Right hindlimb (tissue), 1 donor: ENCODE measurements at places on chromosomes 12 and 14.

DNA sequence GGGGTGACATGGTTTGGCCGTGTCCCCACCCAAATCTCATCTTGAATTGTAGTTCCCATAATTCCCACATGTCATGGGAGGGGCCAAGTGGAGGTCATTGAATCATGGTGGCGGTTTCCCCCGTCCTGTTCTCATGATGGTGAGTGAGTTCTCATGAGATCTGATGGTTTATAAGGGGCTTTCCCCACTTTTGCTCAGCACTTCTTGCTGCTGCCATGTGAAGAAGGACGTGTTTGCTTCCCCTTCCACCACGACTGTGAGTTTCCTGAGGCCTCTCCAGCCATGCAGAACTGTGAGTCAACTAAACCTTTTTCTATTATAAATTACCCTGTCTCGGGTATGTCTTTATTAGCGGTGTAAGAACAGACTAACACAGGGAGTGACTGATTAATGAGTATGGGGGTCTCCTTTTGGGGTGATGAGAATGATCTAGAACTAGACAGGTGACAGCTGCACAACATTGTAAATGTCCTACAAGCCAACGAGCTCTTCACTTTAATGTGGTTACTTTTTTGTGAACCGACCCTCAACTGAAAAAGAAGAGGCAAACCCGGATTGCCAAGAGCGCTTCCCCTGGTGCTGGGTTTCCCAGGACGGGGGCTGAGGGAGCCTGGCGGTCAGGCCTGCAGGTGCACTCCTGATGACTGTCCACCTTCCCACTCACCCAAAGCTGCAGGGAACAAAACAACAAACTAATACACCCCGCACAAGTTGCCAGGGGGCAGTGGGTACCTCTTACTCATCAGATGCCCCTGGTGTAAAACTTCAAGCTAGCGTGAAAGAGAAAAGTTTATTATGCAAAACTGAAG, 90.1 kb downstream of the NCOR2 start:
- no peak for DNase-seq

DNA sequence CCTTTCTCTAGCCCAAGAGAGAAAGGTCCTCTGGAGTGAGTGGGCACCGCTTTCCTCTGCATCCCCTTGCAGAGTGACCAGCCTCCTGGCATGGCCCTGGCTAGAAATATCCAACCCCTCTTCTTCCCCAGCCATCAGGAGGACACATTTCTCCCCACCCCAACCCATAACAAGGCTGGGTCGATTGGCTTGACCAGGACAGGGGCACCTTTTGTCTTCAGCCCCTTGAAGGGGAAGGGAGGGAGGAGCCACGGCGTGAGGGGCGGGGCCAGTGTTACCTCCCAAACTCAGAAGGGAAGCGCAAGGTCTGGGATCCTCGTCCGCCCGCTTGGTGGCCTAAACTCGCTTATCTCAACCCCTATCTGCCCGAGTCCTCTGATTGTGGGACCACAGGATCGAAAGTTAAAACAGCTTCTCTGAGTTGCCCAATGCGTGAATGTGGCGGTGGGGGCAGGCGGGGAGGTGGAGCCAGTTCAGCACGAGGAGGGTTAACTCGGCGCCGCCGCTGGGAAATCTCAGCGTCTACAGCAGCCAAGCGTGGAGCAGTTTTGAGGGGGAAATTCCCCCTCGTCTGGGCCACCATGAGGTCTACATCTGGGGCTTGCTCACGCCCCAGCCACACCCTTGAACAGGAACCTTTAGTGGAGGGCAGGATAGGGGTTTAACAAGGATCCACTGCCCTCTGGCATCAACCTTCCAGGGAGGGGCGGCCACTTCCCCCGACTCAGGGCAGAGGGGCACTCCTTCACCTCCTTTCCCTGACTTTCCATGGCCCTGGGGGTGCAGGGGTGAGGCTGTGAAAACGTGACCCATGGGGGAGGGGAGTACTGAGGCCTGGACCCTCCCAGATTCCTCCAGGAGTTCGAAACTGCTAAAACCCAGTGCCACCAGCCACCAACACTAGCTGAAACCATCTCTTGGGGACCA, 795 bp downstream of the STAT6 start:
- peak; percentile 66 for DNase-seq

- no peak for DNase-seq
These were observed 1772.0 kb upstream of the FLRT2 start for GRCh38 chr14:83757916-83758315.

- DNase-seq, result no peak
These were observed 46.8 kb downstream of the GALNT4 start for GRCh38 chr12:89477633-89478279.

DNA sequence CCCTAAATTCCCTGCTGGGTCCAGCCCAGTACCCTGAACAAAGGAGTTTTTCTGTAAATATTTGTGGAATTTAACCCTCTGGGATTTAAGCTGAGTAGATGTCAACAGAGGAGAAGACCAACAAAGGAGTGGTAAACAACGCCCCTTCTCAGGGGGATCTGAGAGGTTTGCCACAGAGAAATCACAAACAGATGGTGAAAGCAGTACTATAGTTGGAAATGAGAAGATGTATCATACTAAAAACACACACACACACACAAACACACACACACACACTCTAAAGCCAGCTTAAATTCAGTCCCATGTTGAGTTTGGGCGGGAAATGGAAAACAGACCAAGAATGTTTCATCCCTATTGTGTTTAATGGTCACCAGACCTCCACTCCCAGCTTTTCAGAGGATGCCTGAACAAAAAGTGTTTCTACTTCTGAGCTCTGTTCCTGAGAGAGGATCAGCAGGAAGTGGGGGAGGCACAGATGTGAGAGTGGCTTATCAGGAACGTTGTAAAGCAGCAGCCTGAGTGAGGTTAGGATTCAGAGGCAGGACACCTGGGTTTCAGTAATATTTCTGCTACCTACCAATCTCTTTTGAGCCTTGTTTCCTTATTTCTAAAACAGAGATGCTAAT, 3.2 kb downstream of the BIN2 start:
- peak; percentile 32 for DNase-seq

DNA sequence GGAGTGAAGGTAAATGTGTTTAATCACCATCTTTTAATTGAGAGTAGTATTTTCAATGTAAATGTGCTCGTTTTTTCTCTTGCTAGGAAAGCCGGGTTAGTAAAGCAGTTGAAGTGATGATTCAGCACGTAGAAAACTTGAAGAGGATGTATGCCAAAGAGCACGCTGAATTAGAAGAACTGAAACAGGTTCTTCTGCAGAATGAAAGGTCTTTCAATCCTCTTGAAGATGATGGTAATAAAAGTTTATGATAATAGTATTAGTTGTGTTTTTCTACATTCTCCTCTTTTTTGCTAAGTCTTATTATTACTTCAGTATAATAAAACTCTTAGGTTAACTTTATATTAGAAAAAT, 93.9 kb downstream of the DNAI7 start:
- DNase-seq, result no peak

DNA sequence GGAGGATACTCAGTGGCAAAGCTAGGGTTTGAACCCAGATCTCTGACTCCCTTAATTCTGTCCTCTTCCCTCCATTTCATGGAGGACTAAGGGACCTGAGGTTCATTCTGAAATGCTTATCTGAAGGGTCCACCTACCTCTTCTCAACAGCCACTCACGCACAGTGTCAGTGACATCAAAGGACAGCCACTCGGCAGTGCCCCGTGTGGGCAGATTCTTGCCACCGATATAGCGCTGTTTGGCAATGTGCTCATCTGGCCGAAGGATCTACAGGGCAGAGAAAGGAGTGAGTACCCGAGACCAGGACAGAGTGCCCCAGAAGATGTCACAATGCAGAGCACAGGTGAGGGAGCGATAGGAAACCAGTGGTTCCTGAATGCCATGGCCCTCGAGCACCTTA, 10.8 kb downstream of the TGFB3 start:
- DNase-seq, result no peak

GRCh38 chr12:31117203-31118011, 43.7 kb downstream of the DDX11 start:
- DNase-seq, result no peak

GRCh38 chr14:71720978-71721624, 211.1 kb upstream of the RGS6 start:
- peak; percentile 46 for DNase-seq

DNA sequence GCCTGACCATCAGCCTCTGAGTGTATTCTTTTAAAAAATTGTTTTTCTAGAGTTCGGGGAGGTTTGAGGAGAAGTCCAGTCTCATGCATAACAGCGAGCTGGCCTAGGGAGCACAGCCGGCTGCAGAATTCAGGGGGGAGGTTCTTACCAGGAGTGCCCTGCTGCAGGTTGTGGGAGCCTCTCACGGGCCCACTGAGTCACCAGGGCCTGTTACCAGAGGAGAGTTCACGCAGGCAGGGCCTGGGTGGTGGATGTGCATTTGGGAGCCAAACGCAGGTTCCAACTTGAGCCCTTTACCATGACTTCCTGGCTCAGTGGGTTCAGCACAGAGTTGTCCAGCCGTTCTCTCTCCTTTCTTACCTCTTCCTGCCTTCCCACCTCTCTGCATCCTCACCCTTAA, 14.4 kb downstream of the CD9 start:
- DNase-seq, result no peak

- no peak for DNase-seq
These were observed 48.1 kb downstream of the DAD1 start for GRCh38 chr14:22540811-22541360.

GRCh38 chr14:51879170-51879569, 18.8 kb downstream of the GNG2 start:
- DNase-seq, result no peak

GRCh38 chr12:49264466-49264872, 413 bp upstream of the TUBA1C start:
- no peak for DNase-seq

GRCh38 chr14:54344445-54344844, 52.4 kb upstream of the CDKN3 start:
- no peak for DNase-seq

DNA sequence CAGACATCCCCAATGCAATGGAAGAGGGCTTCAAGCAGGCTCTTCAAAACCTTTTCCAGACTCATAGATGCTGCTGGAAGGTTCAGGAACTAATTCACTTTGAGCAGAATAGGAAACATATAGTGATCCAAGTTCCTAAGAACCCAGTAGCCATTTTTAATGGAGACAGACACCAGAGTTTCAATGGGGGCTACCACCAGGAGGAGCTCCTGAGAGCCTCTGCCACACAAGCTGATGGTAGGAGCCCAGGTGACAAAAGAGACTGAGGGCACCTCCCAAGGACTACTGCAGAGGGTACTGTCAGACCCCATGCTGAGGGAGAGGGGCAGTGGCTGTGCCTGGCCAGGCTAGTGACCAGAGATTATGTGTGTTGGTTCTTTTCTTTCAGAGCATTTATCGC, 45.9 kb downstream of the IFNG start:
- DNase-seq, result no peak

GRCh38 chr12:59603754-59604153, 7.9 kb downstream of the SLC16A7 start:
- DNase-seq, result no peak

GRCh38 chr14:29587761-29588470, 339.7 kb downstream of the PRKD1 start:
- DNase-seq, result no peak

DNA sequence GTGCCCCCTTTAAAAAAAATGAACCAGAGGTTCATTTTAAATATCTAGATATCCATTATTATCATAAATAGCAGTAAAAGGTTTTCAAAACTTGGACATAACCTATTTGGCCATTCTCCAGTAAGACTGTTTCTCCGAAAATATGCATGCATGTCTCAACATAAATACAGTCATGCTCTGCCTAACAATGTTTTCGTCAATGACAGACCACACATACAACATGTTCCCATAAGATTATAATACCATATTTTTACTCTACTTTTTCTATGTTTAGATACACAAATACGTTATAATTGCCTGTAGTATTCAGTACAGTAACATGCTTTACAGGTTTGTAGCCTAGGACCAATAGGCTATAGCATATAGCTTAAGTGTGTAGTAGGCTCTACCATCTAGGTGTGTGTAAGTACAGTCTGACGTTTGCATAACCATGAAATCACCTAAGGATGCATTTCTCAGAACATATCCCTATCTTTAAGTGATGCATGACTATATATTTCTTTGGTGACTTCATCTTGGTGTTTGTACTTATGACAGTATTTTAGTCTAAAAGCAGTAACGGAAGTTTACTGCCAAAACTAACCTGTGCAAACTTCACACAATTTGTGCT, 3.2 kb downstream of the TMEM19 start:
- DNase-seq, result no peak

DNA sequence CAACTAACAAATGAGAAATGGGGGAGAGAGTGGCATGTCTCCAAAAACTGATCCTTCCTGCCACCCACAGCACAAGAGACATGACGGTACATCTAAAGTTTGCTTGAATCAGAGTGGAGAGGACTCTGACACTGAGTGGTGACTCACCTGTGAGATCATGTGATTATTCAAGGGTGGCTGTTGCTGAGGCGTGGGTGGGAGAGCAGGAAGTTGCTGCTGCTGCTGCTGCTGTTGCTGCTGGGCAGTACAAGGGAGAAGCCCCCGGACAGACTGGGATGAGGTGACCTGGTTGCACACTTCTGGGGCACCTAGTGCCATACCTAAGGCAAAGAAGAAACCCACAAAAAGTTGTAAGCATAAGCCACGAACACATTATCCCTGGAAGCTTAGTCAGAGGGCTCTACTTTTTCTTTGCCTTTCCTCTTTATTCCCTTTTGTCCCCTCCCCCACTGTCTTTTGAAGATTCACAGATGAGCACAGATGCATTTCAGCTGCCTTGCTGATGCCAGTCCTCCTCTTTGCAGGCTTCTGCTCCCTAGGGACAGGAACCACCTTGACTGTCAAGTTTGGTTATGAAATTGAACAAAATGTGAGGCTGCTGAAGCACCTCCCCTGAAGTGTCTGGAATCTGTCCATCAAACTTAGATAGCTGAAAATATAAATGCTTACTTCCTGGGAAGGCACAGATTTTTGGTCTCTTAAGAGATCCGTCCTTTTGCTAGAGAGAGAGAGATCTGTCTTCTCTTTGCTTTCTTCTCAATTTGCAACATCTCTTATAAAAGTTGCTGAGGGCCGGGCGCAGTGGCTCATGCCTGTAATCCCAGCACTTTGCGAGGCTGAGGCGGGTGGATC, 29.4 kb upstream of the STAC3 start:
- no peak for DNase-seq

GRCh38 chr12:99985129-99985570, 414 bp upstream of the ANKS1B start:
- DNase-seq, result no peak

DNA sequence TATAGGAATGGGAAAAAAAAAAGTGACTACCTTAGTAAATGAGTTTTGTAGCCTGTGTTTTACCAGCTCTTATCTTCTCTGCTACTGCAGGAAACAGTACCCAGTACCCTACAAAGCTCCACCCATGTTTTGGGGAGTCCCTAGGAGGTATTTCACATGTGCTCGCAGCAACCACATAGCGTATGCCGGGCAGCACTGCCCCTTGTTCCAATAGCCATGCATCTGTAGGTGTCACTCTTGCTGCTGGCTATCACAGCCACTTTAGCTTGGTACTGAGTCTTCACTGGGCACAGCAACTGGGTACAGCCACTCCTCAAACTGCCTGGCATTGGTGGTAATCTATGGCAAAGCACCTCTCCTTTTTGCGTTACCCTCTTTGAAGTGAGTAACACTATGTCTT, 2.0 kb upstream of the MDM1 start:
- no peak for DNase-seq

- no peak for DNase-seq
These were observed 380.1 kb downstream of the EGLN3 start for GRCh38 chr14:33570694-33571310.
